ENCODE measurements at places on chromosomes 5 and 9.

GRCh38 chr9:88791105-88791805 is 200.0 kb upstream of the S1PR3 start:
- no peak for DNase-seq

DNA sequence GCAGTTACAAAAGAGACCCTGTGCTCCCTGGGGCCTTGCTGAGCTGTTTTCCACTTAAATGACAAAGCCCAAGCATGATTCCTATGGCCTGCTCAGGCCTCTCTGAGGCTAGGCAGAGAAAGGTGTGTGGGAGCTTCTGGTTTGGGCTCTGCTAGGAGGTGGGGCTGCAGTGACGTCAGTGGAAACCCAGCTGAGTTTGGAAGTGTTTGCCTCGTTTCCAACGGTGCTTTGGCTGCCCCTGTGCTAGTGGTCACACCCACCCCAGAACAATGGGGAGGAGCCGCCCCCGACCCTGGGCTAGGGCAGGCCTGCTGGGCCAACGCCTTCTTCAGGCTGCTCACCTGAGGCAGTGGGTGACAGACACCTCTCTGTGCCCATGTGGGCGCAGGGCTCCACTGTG is 10.4 kb downstream of the ANGPTL2 start:
- no peak for DNase-seq

GRCh38 chr9:20568400-20568799 is 53.9 kb downstream of the MLLT3 start:
- no peak for DNase-seq

- no peak for DNase-seq
These were observed 20.1 kb downstream of the DIAPH1 start for GRCh38 chr5:141598391-141599345.

- no peak for DNase-seq
These were observed 6.5 kb downstream of the PLCXD3 start for GRCh38 chr5:41503860-41504259.

DNA sequence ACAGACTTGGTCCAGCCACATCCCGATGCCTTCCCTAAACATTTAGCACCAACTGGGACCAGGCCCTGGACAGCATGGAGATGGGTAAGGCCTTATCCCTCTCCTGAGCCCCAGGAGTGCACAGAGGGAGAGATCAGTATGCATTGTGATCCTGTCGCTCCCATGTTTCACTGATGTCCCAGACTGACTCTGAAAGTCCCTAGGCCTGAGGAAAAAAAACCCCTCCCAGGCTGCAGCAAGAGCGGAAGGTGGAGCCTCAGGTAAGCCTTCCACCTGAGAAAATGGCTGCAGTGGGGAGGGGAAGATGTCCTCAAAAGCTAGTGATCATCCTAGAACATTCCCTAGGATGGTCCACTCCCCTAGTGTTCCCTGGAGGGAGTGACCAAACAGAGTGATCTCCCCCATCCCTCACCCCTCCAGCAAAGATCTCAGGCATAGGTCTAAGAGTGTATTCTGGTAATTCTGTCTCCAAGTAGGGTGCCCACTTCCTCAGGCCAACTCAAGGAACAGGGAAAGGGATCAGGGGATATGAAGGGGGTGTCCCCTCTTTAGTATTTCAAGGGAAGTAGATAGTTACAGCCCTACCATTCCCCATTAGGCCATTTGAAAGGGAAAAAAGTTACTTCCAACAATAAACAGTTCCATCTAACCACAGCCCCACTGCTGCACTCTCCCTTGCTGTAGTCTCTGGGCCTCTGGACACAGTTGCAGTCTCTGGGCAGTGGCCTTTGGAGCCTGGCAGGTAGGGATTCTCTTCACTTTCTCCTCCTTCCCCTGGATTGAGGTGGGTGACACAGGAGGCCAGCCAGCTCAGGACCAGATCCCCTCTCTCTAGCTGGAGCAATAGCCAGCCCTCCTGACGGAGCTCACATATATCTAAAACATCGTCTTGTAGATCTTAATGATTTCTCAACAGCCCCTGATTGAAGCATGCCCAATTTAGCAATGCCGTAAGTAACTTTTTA is 6.8 kb upstream of the CXXC5 start:
- no peak for DNase-seq

GRCh38 chr5:103293719-103294118 is 35.2 kb downstream of the MACIR start:
- no peak for DNase-seq

GRCh38 chr9:95742821-95743220 is 132.7 kb upstream of the ERCC6L2 start:
- DNase-seq, result no peak

- peak; percentile 60 for DNase-seq
These were observed 13.1 kb downstream of the LRRC26 start for GRCh38 chr9:137156567-137157375.

DNA sequence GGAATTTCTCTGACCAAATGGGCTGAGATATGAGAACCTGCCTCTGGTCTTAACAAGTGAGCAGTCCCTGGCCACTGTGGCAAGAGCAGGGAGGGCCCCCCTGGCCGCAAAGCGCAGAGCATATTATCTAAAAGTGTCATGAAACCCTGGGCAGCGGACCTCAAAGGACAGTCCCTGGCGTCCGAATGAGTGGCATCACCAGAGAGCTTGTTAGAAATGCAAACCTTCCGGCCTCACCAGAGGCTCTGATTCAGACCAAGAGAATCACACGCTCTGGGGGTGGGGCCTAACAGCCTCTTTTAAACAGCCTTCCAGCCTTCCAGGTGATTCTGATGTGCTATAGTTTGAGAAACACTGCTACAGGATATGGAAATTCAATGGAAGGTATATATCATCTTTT is 10.9 kb downstream of the PTPN3 start:
- DNase-seq, result no peak

- DNase-seq, result no peak
These were observed 65.0 kb downstream of the UGCG start for GRCh38 chr9:111961575-111961974.

- DNase-seq, result no peak
These were observed 144.5 kb downstream of the GCNT1 start for GRCh38 chr9:76603448-76603895.

DNA sequence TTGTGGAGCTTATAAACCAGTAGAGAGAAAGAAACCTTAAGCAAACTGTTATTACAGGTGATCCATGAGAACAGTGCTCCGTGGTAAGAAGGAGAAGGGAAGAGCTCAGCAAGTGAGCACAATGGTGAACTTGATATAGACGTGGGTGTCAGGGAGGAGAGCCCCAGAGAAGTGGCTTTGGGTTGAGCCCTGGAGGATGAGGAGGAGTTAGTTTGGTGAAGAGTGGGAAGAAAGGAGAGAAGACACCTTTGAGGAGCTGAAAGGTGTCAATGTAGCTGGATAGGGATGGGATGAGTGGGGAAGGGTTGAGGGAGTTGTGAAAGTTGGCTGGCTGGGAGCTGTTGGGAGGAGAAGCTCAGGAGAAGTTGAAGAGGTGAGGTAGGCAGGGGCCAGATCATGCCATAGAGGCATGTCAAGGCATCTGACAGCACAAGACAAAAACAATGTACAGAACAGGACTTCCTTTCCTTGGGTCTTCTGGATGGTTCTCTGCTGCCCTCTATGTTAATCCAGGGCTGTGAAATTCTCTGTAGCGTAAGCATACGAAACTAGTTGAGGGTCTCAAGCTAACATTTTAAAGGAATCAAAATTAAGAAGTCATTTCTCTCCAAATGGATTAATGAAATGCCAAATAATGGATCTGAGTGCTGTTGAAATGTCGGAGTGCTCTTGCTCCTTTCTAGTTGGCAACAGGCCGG is 501.9 kb downstream of the KDM4C start:
- no peak for DNase-seq

DNA sequence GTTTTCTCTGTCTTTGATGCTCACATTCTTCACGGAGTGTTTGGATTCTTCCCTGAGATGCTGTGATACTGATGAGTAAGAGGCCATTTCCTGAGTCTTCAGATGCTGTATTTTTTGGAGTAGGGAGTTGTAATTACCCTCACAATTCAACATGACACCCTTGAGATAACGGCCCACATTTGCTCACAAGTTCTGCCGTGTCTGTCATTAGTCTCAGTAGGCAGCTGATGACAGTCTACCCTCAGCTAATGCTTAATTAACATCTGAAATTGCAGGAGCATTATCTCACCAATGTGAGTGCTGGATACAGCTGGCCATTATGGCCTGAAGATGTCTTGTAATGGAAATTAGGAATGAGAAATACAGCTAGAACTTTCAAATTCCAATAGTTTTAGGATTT is 307.1 kb upstream of the ADCY2 start:
- DNase-seq, result no peak

- no peak for DNase-seq
These were observed 46.1 kb downstream of the PIK3R1 start for GRCh38 chr5:68261569-68262065.

GRCh38 chr5:33690374-33691135 is 201.2 kb downstream of the ADAMTS12 start:
- no peak for DNase-seq

GRCh38 chr9:111298731-111299598 is 31.1 kb downstream of the OR2K2 start:
- DNase-seq, result peak; percentile 39

- no peak for DNase-seq
These were observed 33.0 kb downstream of the ELOVL7 start for GRCh38 chr5:60811105-60811504.

DNA sequence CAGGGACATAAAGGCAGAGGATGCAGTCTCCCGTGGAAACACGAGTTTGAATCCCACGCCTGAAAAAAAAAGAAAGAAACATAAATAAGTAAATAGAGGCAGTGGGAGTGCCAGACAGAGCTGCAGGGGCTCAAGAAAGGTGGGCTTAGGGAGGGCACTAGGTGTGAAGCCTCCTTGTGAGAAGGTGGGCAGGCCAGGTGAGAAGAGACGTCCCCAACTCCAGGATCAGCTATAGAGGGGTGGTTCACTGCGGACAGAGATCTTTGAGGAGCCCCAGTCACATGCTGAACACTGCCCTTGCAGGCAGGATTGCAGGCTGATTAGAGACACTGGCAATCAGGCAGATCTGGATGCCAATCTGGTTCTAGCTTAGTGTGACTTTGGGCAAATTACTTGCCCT is 172.1 kb downstream of the RGS3 start:
- DNase-seq, result no peak

GRCh38 chr9:33464045-33464636 is 9.6 kb downstream of the NOL6 start:
- no peak for DNase-seq

DNA sequence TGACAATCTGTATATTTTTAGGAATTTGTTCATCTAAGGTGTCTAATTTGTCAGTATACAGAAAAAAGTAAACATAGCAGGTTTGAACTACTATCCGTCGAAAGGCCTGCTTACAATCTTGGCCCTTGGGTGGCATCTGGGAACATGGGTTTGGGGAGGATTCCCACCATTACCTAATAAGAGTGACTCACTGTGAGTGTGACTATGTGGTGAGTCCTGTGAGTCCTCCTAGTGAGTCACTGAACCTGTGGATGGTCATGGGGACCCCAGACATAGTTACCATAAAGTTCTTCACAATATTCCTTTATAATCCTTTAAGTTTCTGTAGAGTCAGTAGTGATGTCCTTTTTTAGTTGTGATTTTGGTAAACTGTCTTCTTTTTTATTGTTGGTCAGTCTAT is 37.0 kb downstream of the RNF130 start:
- DNase-seq, result no peak

DNA sequence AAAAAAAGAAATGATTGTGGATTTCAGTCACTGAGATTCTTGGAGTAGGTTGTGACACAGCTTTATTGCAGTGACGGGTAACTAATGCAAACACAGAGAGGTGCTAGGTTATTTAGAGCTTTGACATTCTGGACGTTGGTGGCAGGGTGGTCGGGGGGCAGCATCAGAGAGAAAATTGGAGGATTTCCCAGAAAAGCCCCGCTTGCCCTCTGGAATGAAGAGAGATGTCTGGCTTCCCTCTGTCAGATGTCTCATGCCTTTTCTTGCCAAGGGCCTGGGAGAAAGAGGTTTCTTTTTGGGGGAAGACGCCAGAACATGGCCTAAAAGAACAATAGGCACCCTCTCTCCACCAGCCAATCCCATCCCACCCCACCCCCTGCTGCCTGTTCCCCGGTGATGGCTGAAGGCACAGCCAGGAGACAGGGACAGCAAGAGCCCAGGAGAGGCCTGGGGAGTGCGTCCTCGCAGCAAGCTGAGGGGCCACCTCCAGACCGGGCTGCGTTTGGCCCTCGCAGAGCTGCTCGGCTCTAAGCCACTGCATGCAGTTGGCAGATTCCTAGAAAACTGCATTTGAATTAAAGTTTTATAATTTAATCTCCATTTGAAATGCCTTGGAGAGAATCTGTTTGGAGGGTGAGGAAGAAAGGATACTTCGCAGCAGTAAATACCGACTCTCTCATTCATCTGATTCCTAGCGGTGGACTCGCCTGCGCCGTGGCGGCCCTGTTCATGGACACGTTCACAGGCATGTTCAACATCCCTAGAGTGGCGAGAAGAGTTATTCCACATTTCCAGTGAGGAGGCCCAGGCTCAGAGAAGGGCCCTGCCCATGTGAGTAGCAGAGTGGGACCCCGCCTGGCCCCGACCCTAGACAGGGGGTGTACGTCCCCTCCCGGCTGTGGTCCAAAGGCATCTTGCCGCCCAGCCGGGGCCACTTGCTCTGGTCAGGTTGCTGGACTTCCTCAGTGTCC is 55.7 kb downstream of the TSPAN17 start:
- DNase-seq, result no peak

DNA sequence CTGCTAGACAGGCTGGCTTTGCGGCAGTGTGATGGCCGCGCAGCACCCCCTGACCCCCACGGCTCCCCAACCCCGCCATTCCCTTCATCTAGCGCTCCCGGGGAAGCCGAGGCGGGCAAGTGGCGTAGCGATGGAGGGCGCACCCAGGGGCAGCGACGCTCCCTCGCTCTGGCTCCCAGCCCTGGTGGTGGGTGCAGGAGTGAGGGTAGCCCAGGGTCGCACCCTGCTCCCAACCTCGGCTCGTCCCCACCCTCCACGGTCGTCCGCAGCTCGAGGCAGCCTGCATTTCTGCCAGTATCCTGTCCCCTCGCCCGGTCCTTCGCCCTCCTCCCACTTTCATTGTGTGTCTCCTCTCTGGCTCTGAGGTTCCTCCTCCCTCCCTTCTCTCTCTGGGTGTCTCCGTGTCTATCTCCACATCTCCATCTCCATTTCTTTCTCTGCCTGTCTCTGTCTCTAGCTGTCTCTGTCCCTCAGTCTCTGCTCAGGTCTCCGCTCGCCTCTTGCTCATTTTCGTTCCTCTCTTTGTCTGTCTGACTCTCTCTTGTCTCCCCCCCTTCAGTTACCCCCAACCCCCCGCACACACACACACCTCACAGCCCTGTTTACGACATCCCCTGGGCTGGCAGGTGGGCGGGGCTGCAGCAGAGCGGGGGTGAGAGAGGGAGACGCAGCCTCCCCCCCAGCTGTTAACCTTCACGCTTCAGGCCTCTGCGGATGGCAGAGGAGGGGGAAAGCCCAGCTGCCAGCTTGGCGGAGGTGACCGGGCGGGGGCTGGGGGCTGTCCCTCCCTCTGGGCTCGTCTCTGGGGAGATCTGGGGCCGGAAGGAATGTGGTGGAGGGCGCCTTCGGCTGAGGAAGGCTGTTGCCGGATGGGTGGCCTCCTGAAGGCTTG is 48.7 kb upstream of the PSD2 start:
- DNase-seq, result peak; percentile 83

GRCh38 chr5:170278611-170279458 is 18.7 kb downstream of the LCP2 start:
- DNase-seq, result peak; percentile 90
